ENCODE measurements at places on chromosomes 6 and 20.
A peak's percentile ranks its signal among the peaks of the same experiment; 100 is the strongest.

DNA sequence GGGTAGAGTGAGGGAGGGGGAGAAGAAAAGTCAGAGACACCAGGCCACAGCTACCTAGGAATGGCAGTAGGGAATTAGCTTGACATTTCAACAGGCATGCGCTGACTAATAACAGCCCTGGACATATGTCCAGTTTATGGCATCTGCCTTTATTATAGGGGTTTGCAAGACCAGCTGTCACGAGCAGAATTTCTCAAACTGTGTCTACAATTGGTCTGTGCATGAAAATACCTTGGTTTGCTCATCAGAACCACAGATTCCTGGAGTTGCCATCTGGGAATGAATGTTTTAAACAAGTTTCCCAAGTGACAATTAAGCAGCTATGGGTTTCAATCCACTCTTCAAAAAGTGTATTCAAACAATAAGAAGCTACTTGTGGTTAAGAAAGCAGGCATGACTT, 110.3 kb upstream of the ENPP5 start:
- DNase-seq, result no peak

GRCh38 chr6:43142101-43142500, 29.0 kb upstream of the SRF start:
- DNase-seq, result peak; percentile 49

DNA sequence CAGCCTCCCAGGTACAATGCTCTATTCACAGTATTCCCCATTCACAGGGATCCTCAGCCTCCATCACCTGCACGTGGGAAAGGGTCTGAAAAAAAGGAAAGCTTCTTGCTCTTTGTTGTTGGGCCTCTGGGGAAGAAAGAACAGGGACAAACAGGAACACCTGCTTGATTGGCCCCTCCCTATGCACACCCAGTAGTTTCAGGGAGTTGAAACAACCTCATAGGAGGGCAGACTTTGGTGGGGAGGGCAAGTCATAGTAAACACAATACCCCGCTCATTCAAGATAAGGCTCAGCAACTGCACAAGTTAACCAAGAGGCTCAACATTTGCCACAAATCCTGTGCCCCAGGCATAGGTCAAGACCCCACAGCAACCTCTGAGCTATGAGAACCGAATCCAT, 1.7 kb downstream of the GHRH start:
- DNase-seq, result no peak

DNA sequence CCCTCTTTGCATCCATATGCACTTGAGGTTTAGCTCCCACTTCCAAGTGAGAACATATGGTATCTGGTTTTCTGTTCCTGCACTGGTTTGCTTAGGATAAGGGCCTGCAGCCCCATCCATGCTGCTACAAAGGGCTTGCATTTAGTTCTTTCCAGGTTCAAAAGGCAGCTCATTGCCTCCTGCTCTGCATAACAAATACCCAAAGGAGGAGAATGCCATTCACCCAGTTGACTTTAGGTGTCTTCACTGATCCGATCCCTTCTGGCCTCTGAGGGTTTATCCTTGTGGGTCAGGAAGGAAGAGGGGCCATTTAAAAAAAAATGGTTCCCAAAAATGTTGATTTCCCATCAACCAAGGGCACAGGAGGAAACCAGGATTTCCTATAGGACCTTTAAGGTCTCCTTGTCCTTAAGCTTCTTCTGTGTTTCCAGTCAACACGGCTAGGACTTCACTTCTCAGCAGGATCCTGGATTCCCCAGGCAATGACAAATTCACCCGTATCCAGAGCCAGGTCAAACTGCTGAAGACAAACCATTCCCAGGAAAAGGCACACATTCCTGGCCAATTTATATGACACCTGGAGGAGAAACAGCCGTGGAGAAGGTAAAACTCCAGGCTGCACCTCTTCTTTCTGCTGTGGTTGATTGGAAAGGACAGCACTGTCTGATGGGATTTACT, 447.7 kb upstream of the CDH4 start:
- DNase-seq, result no peak

- peak; percentile 51 for DNase-seq
Observed at GRCh38 chr6:16129623-16130401, 926 bp downstream of the MYLIP start.

DNA sequence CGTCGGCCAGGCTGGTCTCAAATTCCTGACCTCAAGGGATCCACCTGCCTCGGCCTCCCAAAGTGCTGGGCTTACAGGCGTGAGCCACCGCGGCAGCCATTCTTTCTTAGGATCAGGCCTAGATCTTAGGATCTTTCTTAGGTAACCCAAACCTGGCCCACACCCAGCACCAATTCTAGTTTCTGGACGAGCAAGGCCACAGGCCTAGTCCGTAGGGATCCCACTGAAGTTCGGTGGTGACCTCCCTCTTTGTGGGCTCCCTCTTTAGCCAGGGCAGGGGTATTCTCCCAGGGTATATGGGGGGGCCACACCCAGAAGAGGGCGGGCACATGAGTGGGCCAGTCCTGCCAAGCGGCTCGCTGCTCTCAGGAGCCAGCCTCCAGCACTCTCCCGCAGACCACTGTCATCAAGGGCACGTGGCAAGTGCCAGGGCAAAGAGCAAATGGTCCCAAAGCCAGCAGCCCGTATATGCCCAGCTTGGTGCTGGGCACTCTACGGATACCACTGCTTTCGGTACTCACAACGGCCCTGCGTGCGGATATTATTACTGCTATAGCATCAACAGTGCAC, 6.5 kb downstream of the PXDC1 start:
- no peak for DNase-seq

DNA sequence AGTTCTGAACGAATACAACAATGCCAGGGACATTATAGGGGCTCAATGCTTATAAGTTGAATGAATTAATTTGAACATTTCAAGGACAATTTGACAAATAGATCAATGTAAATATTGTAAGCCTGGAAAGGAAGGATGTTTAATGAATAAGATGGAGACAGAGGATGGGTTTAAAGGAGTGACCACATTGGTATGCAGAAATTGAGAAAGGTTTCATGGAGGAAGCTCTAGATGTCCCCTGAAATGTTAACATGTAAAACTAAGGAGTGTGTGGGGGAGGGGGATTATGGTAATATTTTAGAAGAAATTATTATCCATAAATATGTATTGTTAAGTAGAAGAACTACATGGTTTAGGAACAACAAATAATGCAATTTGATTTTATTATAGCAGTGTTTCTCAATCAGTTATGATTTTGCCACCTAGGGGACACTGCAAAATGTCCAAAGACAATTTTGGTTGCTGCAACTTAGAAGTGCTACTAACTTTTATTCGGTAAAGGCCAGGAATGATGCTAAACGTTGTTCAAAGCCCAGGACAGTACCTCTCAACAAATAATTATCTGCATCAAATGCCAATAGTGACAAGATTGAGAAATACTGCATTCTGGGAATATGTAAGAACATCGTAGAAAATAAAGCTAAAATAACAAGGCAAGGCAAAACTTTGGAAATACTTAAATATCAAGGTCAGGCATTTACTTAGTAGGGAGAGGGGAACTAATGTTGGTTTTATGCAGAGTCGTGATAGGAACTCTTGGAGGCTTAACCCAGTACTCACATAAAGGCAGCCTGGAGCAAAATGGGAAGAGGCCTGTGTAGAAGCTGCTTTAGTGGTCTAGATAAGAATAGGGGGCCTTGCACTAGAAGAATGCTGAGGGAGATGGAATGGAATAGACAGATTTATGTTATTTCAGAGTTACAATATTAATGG, 686.9 kb upstream of the CITED2 start:
- no peak for DNase-seq

GRCh38 chr6:160349020-160349441, 853 bp downstream of the SLC22A3 start:
- DNase-seq, result no peak

DNA sequence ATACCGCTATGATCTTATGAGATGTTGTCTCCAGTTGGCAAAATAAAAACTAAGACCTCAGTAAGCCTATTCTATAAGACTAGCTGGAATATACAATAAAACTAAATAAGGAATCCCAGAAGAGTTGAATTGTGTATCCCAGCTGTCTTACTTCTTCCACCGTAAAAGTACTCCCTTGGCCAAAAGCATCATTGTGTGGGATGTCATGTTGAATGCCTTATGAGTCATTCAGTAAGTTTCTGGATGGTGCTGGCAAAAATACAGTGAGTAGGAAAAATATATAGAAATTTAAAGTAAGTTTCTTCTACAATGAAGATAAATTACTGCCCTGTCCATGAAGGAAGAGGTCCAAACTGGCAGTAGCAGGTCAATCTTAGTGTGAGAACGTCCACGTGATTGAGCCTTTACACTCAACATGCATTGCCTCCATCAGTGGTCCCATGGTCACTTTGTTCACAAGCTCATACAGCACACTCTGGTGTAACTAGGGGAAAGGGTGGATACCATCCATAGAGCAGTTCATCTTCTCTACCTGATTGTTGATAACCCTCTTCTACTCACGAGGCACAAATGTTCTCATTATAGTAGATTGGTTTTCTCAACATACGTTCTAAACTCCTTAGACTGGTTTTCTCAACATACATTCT, 13.7 kb upstream of the ZNF318 start:
- no peak for DNase-seq

DNA sequence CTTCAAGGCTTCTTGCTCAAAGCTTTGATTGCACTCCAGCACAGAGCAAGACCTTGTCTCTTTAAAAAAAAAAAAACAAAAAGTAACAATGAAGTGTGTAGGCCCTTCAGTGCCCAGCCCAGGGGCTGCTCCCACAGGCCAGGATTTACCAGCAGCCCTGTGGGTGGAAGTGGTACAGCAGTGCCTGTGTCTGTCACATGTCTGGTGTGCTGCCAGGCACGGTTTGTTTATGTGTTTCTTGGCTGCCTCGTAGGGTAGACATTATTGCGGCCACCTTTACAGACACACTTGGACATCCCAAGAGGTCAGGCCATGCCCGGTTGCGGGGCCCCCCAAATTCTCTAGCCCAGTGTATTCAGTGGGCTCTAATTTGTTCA, 12.7 kb downstream of the DYNLRB1 start:
- no peak for DNase-seq

DNA sequence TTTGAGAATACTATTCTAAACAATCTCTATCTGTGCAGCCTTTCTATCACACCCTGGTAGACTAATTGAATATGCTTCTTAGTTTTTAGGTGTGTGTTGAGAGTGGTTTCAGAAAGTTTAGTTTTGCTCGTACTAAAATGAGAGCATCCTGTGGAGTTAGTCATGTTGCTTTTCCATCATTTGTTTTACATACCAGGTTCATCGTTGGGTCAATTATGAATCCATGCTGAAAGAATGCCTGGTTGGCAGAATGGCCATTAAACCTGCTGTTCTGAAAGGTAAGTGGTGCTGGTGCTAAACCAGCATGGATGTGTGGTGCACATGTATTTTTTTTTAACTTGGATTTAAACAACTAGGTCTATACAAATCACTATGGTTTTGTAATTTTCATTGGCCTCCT, 49.3 kb downstream of the CYB5R4 start:
- DNase-seq, result no peak

GRCh38 chr20:4681991-4682401, 39.7 kb upstream of the PRND start:
- DNase-seq, result no peak

GRCh38 chr20:41645372-41645771, 27.2 kb upstream of the CHD6 start:
- no peak for DNase-seq

All from activated T-cell treated with anti-CD3 and anti-CD28 coated beads, Interleukin-2, amount 50 U/mL, for 72 hours (primary cell).